ENCODE measurements at places on chromosomes 7 and 10. TPM values are rescaled to one million over a fixed set of nuclear protein-coding genes. Genes with fewer than 3 reads are reported as not detected.

GRCh38 chr10:59618666-59619065 lies 91.0 kb downstream of the SLC16A9 start:
- no peaks in the 10 kb centered on the region for H3K4me1 ChIP-seq
- no peaks in the 10 kb centered on the region for H3K36me3 ChIP-seq
- no peak overlapping the region for H3K27ac ChIP-seq
- no peak overlapping the region for H3K4me3 ChIP-seq

DNA sequence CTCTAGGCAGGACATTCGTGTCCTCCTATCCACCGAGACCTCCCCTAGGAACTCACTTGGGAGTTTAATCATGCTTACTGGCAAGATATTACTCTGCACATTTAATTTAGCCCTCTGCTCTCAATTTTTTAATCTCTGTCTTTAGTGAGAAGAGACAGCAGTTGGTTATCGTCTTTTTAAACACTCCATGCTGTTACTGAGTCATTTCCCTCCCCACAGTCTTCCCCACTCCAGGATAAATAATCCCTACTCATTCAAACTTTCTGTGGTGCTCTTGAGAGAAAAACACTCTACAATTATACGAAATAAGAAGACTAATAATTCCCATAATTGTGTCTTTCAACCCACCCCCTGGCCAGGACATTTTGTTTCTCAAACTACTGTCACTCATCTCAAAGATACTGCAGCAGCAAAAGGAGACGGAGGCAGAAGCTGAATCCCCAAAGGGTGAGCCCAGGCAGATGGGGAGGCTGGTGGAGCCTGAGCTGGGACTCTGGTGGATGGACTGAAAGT lies 84.2 kb downstream of the ANK3 start:
- peaks cover 5% of the 10 kb centered on the region for H3K4me1 ChIP-seq
- H3K27ac ChIP-seq, result no peak overlapping the region
- DNase-seq, result no peak
- no peak overlapping the region for H3K4me3 ChIP-seq

GRCh38 chr7:18290865-18291264 lies 204.7 kb upstream of the HDAC9 start:
- H3K27me3 ChIP-seq, result peaks cover 9% of the 10 kb centered on the region
- H3K36me3 ChIP-seq, result no peaks in the 10 kb centered on the region
- no peak overlapping the region for H3K4me3 ChIP-seq
- no peak for DNase-seq
- no peaks in the 10 kb centered on the region for H3K4me1 ChIP-seq

DNA sequence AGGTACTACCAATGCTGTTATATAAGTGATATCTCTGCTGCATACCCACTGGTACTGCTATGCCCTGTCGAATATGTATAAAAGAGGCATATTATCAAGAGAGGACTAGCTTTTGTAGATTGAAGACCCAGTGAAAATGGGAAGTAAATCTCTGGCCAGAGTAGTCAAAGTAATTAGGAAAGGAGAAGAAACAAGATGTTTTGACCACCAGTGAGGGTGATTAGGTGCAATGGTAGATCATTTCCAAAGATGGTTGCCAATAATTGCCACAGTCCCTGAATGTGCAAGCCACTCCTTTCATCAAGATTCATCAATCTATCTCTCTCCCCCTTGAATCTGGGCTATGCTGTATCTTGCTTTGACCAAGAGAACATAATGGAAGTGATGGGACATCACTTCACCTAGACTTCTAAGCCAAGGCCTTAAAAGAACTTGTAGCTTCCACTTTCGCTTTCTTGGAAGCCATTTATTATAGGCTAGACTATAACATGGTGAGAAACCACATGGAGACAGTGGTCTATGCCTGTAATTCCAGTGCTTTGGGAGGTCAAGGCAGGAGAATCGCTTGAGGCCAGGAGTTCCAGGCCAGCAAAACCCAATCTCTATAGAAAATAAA lies 52.6 kb upstream of the ST8SIA6 start:
- H3K36me3 ChIP-seq, result no peaks in the 10 kb centered on the region
- H3K4me1 ChIP-seq, result peaks cover 42% of the 10 kb centered on the region
- DNase-seq, result no peak
- H3K4me3 ChIP-seq, result peak overlapping the region; percentile 54
- H3K27me3 ChIP-seq, result no peaks in the 10 kb centered on the region

- H3K27me3 ChIP-seq, result no peaks in the 10 kb centered on the region
- H3K4me1 ChIP-seq, result no peaks in the 10 kb centered on the region
- no peaks in the 10 kb centered on the region for H3K36me3 ChIP-seq
Measured at GRCh38 chr7:124403587-124403986, 362.0 kb downstream of the GPR37 start.

DNA sequence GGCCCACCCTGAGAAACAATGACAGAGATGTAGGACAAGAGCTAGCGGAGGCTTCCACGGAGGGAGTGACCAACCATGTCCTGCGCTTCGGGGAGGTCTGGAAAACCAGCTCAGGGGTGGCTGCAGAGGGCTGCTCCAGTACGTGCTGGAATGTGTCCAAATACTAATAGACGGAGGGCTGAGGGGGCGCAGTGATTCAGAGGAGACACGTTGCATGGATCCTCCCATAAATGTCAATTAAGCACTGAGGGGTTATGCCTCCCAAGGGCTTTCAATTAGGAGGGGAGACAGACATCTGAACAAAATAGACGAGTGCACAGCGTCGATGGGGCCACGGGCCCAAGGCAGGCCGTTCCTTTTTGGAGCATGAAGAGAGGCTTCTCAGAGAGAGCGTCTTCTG lies 51.0 kb upstream of the NPS start:
- H3K27ac ChIP-seq, result no peak overlapping the region
- H3K4me1 ChIP-seq, result no peaks in the 10 kb centered on the region
- H3K36me3 ChIP-seq, result no peaks in the 10 kb centered on the region
- no peaks in the 10 kb centered on the region for H3K27me3 ChIP-seq
- H3K4me3 ChIP-seq, result no peak overlapping the region

DNA sequence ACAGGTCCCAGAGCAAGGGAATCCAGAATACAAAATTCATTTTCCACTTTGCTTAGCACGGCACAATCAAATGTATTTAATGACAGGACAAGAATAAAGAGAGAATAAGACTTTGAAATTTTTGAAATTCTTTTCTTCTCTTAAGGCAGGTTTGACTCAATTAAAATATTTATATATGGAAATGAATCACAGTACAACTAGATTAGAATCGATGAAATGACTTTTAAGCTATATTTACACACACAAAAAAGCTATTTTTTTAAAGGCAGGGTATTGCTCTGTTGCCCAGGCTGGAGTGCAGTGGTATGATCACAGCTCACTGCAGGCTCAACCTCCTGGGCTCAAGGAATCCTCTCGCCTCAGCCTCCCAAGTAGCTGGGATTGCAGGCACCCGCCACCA lies 265.4 kb upstream of the SLC26A5 start:
- H3K4me1 ChIP-seq, result no peaks in the 10 kb centered on the region
- H3K27me3 ChIP-seq, result no peaks in the 10 kb centered on the region
- no peak overlapping the region for H3K4me3 ChIP-seq
- H3K36me3 ChIP-seq, result no peaks in the 10 kb centered on the region
- DNase-seq, result no peak

GRCh38 chr7:18405726-18406125 lies 89.8 kb upstream of the HDAC9 start:
- no peak for DNase-seq
- H3K4me1 ChIP-seq, result no peaks in the 10 kb centered on the region
- H3K27me3 ChIP-seq, result no peaks in the 10 kb centered on the region
- H3K4me3 ChIP-seq, result no peak overlapping the region
- no peak overlapping the region for H3K27ac ChIP-seq
- H3K36me3 ChIP-seq, result no peaks in the 10 kb centered on the region

DNA sequence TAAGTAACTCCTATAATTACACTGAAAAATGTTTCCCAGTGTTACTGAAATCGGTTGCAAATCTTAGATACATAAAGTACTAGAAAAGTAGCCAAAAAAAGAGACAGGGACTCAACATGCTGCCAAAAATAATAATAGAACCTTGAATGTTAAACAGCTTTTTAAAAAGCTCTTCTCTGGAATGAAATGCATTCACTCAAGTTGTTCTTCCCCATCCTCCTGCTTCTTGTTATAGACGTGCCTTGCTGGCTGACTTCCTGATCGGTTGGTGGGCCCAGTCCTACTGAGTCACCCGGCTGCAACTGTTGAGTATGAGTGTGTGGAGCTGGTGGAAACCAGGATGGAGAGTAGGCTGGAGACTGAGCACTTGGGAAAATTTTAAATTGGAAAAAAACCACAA lies 30.6 kb upstream of the RAPGEF5 start:
- H3K36me3 ChIP-seq, result no peaks in the 10 kb centered on the region
- no peaks in the 10 kb centered on the region for H3K27me3 ChIP-seq
- DNase-seq, result no peak
- no peak overlapping the region for H3K27ac ChIP-seq
- no peak overlapping the region for H3K4me3 ChIP-seq
- no peaks in the 10 kb centered on the region for H3K4me1 ChIP-seq

DNA sequence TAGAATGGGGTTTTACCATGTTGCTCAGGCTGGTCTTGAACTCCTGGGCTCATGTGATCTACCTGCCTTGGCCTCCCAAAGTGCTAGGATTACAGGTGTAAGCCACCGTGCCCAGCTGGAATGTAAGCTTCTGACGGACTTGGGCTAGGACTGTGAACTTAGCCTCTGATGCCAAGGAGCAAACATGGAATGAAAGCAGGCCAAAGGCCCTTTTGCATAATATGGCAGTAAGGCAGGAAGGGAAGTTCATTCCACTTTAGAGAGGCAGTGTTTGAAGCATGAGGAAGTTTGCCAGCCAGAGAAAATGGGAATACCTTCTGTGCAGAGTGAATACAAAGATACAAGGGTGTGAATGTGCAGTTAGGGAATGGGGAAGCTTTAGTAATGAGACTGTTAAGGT lies 20.3 kb downstream of the VCL start:
- peaks cover 18% of the 10 kb centered on the region for H3K36me3 ChIP-seq
- no peaks in the 10 kb centered on the region for H3K27me3 ChIP-seq
- no peak overlapping the region for H3K4me3 ChIP-seq
- H3K4me1 ChIP-seq, result peaks cover 13% of the 10 kb centered on the region
- DNase-seq, result no peak

GRCh38 chr7:41336455-41336952 lies 366.4 kb downstream of the INHBA start:
- no peak for DNase-seq
- H3K27ac ChIP-seq, result no peak overlapping the region
- H3K4me3 ChIP-seq, result no peak overlapping the region
- H3K4me1 ChIP-seq, result no peaks in the 10 kb centered on the region
- no peaks in the 10 kb centered on the region for H3K27me3 ChIP-seq
- H3K36me3 ChIP-seq, result no peaks in the 10 kb centered on the region

DNA sequence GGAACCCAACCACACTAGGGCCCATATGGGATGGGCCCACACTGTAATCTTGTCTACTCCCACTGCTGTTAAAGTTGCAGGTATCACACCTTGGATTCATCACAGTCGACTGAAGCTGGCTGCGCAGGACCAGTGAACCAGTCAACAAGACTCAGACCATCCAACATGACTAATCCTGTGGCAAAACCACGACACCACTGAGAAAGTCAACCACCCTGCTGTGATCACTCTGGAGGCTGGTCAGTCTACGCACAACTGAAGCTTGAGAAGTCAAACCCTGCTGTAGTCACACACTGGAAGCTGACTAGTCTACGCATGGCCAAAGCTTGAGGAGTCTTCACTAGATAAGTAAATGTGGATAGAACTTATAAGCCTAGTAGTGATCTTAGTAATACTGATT lies 9.6 kb upstream of the CYREN start:
- H3K27me3 ChIP-seq, result no peaks in the 10 kb centered on the region
- no peaks in the 10 kb centered on the region for H3K4me1 ChIP-seq
- H3K36me3 ChIP-seq, result peaks cover 43% of the 10 kb centered on the region
- no peak overlapping the region for H3K4me3 ChIP-seq
- no peak for DNase-seq

DNA sequence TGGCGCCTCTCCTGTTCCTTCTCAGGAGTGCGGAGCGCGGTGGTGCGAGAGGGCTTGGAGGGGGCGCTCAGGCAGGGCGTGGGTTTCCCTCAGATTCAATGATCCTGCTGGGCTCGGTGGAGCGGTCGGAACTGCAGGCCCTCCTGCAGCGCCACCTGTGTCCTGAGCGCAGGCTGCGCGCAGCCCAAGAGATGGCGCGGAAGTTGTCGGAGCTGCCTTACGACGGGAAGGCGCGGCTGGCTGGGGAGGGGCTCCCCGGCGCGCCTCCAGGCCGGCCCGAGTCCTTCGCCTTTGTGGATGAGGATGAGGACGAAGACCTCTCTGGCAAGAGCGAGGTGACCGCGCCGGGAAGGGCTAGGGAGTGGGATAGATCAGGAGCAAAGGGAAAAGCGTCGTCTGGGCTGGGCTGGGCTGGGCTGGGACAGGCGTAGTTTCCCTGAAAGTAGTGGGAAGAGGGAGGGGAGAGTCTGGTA lies 17.0 kb downstream of the FAM131B start:
- peak overlapping the region; percentile 48 for H3K4me3 ChIP-seq
- H3K36me3 ChIP-seq, result no peaks in the 10 kb centered on the region
- peak; percentile 53 for DNase-seq
- no peak overlapping the region for H3K27ac ChIP-seq
- peaks cover 23% of the 10 kb centered on the region for H3K27me3 ChIP-seq

DNA sequence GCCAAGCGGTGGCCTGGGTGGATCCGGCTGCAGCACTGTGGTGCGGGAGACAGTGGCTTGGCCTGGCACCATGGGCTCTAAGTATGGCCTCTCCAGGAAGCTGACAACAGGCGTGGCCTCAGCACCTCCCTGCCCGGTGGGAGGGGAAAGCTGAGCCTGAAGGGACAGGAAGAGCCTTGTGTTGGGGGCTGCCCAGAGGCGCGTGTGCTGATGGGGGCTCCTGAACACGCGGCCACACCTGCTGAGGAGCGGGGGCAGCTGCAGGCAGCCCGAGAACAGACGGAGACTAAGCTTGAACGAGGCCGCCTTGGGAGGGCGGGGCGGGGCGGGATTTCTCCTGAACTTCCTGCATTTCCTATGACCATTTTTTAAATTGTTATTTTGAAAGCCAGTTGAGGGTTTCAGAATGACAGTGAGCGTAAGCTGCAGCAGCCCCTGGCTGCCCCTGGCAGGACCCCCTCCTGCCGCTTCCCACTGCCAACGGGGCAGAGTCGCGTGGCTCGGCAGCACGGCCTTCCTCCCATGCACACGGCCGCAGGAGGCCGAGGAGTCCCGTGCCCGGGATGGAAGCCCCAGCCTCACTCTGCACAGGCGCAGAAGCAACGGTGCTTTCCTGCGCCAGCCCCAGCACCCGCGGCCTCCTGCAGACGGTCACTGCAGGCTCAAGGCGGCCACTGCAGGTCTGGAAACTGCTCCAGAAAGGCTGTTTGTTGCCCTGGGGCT lies 43.2 kb downstream of the DPYSL4 start:
- H3K27ac ChIP-seq, result peak overlapping the region; percentile 89
- no peaks in the 10 kb centered on the region for H3K36me3 ChIP-seq
- H3K4me3 ChIP-seq, result peak overlapping the region; percentile 77
- peaks cover 24% of the 10 kb centered on the region for H3K4me1 ChIP-seq
- H3K27me3 ChIP-seq, result no peaks in the 10 kb centered on the region

- no peak overlapping the region for H3K4me3 ChIP-seq
- no peaks in the 10 kb centered on the region for H3K4me1 ChIP-seq
- H3K36me3 ChIP-seq, result no peaks in the 10 kb centered on the region
Measured at GRCh38 chr10:129411393-129411705, 55.7 kb upstream of the MGMT start.

Gene HOXA1
- total RNA-seq, result 0.16 TPM

Gene ARMC3
- not detected for total RNA-seq

Gene MACROH2A2
- total RNA-seq, result 3.5 TPM

Gene DYNC1I1
- total RNA-seq, result not detected

Gene RSPH10B2
- total RNA-seq, result 0.20 TPM

Gene TMEM130
- total RNA-seq, result 0.42 TPM

Gene KLLN
- total RNA-seq, result 0.86 TPM

Gene TBC1D12
- total RNA-seq, result 0.73 TPM
